GM12865 (cell line): ENCODE measurements at places on chromosomes 4 and X.

- DNase-seq = no peak
Measured at GRCh38 chrX:110703641-110704040, 92.0 kb downstream of the CHRDL1 start.

DNA sequence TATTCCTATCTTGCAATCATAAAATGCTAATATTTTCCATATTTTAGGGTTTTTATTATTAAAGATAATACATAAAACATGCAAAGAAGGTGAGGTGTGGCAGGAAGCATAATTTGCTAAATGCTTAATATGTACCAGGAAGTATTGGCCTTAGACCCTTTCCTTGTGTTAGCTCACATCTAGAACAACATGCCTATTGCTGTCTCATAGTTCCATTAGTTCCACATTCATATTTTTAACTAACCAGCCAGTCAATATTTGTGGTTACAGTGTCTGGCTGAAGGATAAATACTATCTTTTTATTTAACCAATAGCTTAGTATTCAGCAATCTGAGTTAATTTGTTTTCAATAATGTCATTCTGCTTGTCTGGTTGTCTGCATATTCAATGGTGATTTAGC, 432.6 kb downstream of the INPP4B start:
- no peak for DNase-seq

GRCh38 chr4:142544039-142544438, 302.1 kb downstream of the INPP4B start:
- DNase-seq = no peak

- peak; percentile 17 for DNase-seq
Measured at GRCh38 chrX:66200050-66200664, 36.1 kb downstream of the HEPH start.

- no peak for DNase-seq
Measured at GRCh38 chr4:55635282-55635681, 816 bp downstream of the NMU start.

DNA sequence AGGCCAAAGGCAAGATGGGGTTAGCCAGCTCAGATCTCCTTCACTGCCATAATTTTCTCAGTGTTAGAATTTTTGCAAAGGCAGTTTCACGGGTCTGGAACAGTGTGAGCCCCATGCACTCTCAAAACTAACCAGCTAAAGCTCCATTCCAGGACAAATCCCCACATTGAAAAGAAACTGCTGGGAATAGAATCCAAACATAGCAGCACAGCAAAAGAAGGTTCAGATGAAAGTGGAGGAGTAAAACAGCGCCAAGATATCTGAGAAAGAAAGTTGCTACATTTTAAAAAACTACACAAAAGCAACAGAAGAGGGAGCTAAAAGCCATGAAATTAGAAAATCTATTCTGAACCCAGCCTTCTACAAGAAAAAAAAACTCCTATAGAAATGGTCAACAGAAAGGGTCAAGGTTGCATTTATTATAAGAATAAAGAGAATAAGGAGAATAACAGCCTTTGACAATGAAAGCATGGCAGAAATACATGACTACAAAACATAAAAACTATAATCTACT, 39.6 kb upstream of the SLC7A3 start:
- DNase-seq = peak; percentile 1

DNA sequence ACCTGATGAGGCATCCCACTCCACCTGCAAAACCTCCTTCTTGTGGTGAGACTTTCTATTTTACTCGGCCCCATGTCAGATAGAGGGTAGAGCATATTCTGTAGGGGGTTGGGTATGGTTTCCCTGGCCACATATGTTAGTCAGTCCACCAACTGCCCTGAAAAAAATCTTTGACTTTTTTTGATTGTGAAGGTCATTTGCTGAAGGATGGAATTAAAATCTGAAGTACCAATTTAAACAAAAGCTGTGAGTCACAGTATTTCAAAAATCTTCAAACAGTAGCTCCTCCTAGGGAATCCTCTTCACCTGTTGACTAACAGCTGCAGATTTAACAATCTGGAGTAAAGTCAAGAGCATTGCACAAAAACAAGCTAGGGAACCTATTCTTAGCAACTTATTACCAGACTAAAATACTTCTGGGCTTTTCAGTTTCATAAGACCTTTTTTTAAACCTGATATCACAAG, 8.0 kb upstream of the CCDC110 start:
- peak; percentile 89 for DNase-seq

- DNase-seq = no peak
Measured at GRCh38 chr4:4865705-4866123, 6.2 kb downstream of the MSX1 start.

- no peak for DNase-seq
Measured at GRCh38 chr4:119823891-119824290, 195.3 kb upstream of the PDE5A start.

GRCh38 chr4:151553874-151554273, 144.9 kb downstream of the FHIP1A start:
- no peak for DNase-seq

GRCh38 chr4:170339522-170339921, 249.8 kb upstream of the AADAT start:
- DNase-seq = no peak

- no peak for DNase-seq
Measured at GRCh38 chr4:177489471-177490246, 47.4 kb upstream of the AGA start.

DNA sequence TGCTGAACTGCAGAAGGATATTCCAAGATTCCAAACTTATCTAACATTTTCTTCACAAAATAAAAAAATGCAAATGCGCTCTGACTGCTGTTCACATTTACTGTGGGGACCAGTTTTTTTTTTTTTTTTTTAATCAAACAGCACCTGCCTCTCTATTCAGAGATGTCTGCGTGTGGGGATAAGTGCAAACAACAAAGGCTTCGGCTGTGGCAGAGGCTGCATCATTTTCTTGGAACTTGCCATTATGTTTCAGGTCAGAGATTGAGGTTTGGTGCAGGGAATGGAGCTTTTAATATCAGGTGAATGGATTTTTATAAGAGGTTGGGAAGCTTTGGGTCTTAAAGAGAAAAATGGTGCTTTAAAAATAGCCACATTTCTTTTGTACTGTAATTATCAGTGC, 78.2 kb upstream of the TET2 start:
- DNase-seq = no peak

DNA sequence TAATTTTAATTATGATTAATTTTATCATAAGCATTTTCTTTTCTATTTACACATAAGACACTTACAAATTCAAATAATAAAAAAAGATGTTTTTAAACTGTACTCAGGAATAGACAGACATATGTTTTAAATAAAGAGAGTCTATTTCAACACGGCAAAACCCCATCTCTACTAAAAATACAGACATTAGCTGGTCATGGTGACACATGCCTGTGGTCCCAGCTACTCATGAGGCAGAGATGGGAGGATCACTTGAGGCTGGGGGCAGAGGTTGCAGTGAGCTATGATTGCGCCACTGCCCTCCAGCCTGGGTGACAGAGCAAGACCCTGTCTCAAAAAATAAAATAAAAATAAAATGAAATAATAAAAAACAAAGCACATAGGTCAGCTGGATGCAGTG, 14.8 kb downstream of the FAM9B start:
- no peak for DNase-seq

GRCh38 chr4:163343604-163344146, at the start of gene NPY5R:
Gene NPY5R, plus strand, starts transcription at chr4:163343892. Its CDS starts 6,382 bp downstream, at chr4:163350274.
- no peak for DNase-seq

GRCh38 chrX:1481636-1482529, 29.2 kb upstream of the ASMTL start:
- DNase-seq = peak; percentile 92

GRCh38 chr4:40825014-40825838, 75.5 kb downstream of the NSUN7 start:
- DNase-seq = peak; percentile 35

- no peak for DNase-seq
Measured at GRCh38 chr4:108940634-108941033, 177.8 kb upstream of the ETNPPL start.

DNA sequence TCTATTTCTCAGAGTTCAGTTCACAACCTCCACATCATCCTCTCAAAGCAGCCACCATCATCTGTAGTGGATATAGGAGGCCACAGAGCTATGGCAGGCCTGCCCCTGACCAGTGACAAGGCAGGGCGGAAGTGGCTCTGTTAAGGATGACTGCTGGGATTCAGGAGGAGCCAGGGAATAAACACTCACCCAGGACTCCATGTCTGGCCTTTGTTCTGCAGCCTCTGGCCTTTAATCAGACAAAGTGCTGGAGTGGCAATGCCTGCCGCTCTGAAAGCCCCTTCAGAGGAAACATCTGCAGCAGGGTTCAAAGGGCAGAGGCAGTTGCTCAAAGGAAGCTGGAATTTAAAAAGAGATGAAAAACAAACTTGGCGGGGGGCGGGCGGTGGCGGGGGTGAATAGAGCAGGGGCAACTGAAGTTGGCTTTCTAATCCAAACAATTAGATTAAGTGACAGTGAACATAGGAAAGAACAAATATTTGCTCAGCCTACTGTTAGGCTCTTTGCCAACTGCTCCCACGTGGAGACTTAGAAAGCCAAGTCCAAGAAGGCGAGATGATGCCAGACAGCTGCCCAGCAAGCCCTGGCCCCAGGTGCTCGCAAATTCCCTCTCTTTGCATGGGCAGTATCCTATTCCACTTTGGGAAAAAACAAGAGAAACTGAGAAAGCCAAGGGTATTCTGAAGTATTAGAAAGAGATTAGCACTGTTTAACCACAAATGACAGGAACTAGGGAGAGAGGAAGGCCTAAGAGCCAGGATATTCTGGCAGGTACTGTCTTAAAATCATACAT, 5.5 kb downstream of the MPP1 start:
- no peak for DNase-seq

GRCh38 chr4:19327364-19327763, 924.3 kb upstream of the SLIT2 start:
- DNase-seq = no peak

- no peak for DNase-seq
Measured at GRCh38 chrX:78123190-78123589, 16.3 kb downstream of the TAF9B start.

- no peak for DNase-seq
Measured at GRCh38 chr4:113973345-113973744, 6.1 kb downstream of the ARSJ start.

GRCh38 chr4:21885241-21885640, 63.3 kb downstream of the KCNIP4 start:
- no peak for DNase-seq

DNA sequence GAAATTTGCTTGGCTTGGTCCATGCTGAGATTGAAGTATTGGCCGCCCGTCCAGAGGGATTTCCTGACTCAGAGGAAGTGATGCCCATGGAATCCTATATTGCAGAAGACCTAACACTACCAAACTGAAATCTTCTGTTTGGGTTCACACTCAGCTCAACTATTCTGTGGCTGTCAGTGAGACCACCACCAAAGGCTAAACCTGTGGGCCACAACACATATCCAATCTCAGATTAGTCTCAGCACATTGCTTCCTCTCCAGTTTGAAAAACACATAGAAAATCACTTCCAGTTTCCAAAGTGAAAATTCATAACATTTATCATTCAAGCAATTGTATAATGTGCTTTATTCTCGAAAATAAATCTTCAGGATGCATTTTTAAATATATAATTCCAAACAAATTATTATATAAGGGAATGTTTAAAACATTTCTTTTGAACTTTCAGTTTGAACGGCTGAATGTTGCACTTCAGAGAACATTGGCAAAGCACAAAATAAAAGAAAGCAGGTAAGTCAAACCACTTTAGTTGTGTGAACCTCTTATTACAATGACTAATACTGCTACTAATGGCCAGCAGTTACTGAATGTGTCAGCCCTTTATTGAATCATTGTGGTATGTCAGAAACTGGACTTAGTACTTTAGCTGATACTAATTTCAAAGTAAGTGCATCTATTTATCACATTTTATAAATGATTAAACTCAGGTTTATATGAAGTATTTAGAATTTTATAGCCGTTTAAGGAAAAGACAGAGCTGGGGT, 37.0 kb downstream of the GUCY1A1 start:
- peak; percentile 61 for DNase-seq

- DNase-seq = no peak
Measured at GRCh38 chrX:124736553-124737270, 390.3 kb downstream of the SH2D1A start.

DNA sequence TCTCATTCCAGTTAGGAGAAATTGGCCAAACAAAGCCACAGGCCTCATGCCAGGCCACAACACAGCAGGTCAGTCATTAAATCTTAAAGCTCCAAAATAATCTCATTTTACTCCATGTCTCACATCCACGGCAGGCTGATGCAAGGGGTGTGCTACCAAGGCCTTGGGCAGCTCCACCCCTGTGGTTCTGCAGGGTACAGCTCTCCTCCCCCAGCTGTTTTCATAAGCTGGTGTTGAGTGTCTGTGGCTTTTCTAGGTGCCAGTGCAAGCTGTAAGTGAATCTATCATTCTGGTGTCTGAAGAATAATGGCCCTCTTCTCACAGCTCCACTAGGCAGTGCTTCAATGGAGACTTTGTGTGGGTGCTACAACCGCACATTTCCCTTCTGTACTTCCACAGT, 949.2 kb downstream of the TECRL start:
- no peak for DNase-seq

DNA sequence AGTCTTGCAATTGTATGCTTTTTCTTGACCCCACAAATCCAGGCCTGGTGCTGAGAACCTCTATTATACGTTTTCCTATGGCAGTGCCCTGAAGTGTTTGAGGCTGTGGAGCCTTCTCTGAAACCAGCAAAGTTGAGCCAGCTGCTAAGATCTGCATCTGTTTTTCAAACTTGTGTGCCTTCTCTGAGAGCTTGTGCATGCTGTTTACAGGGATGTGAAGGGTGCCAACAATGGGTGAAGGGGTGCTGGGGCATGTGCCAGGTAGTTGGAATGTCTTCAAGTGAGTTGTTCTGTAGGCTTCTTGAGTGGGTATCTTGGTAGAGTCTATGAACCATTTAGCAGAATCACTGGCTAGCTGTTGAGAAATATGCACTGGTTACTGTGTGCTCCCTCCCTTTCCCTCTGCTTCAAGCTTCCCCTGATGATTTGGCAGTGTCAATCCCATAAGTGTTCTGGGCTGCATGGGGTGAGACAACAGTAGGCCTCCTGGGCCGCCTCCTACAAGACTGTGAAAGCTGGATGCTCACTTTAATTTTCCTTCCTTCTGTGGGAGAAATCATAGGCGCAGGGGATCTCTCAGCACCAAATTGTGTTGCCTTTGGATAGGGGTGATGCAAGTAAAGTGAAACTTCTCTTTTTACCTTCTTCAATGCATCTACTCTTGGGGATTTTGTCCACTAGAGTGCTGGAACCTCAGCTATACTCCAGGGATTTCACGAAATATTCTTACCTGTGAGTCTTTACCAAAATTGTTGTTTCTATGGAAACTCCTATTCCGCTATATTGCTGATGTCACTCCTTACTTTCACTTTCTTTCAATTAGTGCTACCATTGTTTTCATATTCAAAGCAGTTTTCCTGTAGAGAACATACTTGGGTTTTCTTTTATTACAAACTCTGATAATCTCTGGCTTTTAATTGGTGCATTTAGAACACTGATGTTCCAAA, 30.0 kb downstream of the ITM2A start:
- no peak for DNase-seq

DNA sequence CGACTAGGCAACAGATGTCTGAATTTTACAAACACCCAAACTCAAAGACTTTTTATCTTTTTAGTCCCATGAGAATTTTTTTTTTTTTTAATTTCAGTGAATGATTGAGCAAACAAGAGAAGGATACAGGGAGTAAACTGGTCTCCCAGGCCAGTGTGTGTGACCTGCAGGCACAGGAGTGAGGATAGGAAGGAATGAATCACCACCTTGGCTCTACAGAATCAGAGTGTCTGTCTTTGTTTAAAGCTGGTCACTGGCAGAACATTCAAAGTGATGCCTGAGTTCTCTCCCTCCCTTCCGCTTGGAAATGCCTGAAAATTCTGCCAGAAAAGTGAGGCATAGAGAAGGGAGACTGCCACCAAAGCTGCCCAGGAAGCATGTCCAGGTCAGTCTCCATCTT, 69.5 kb downstream of the PARM1 start:
- no peak for DNase-seq
